ENCODE measurements at places on chromosomes 6 and 20.

GRCh38 chr20:32465092-32465900, 107.2 kb downstream of the ASXL1 start:
- DNase-seq: peak; percentile 47

- peak; percentile 72 for DNase-seq
These were observed 121.1 kb downstream of the TRIM27 start for GRCh38 chr6:28802417-28803336.

GRCh38 chr6:39929039-39929732, 5.1 kb downstream of the MOCS1 start:
- no peak for DNase-seq

- DNase-seq: no peak
These were observed 956.1 kb downstream of the PHF3 start for GRCh38 chr6:64591676-64592036.

DNA sequence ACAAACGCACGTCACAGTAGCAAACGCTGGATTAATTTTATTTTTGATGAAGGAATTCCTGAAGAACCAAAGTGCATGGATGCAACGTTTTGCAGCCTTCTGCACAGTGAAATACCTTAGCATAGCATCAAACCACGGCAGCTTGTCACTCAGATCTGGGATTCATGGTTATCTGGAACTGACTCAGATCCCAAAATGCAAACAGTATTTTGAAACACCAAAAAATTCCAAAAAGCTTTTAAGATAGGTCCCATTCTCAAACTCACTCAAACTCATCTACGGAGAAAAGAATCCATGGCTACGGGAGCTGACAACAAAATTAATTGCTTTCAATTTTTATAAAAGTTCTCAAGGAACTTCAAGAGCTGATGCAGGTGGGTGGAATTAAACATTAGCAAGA, 116.2 kb upstream of the SALL4 start:
- DNase-seq: no peak

DNA sequence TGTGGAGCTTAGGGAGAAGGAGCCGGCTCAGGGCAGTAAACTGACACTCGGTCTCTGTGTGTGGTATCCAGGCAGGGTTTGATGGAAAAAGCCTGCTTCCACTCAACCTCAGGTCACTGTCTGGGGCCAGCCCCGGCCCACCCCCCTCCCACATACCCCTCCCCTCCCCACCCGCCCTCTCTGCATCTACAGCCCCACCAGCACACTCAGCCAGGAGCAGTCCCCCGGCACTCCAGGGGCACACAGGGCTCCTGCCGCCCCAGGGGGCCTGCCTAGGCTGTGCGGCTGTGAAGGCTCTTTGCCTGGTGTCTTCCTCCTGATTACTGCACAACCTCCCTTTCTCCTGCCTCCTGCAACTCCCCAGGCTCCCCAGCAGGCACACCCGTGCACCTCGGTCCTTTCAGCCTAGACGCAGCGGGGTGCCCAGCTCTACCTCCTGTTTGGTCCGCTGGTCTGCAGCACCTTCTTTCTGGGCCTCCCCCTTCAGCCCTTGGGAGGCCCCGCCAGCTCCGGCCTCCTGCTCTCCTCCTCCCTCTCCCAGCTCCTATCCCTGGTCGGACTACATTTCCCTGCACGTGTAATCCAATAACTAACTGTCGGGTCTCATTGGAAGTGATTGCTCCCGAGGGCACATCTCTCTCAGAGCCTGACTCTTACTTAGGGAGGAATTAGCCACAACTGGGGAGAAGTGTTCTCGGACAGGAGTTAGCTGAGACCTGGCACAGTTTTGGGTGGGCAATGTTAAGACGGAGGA, 1.3 kb upstream of the FOXF2 start:
- DNase-seq: no peak

DNA sequence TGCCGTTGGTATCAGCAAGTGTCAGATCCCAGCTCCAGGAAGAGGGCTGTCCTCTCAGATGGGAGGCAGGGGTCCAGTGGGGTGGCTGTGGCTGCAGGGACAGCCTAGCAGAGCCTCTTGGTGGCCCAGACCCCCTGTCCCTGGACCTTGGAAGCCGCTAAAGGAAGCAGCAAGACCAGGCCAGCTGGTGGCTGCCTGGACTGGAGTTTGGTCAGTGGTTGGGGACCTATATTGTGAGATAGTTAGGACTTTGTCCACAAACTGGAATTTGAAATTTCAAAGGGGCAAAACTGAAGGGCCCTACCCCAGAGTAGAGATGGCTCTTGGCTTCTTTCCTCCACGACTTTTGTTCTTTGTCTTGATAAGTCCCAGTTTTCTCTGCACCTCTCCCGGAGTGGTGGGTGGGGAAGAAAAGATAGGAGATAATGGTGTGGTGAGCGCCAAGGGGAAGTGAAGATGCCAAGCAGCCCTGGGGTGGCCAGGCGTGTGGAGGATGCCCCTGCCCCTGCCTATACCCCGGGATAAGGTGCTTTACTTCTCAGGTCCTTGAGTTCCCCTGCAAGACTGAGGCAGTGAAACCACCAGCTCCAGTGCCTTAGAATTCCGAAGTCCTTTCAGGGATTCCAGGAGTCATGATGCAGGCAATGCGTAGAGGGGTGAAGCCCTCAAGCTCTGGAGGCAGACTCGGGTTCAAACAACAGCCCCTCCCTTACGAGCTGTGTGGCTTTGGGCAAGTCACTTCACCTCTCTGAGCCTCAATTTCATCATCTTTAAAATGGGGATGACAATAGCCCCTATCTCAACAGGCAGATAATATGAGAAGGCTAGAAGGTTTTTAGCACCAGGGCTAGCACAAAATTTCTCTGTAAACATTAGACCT, 40.2 kb downstream of the HNF4A start:
- no peak for DNase-seq

DNA sequence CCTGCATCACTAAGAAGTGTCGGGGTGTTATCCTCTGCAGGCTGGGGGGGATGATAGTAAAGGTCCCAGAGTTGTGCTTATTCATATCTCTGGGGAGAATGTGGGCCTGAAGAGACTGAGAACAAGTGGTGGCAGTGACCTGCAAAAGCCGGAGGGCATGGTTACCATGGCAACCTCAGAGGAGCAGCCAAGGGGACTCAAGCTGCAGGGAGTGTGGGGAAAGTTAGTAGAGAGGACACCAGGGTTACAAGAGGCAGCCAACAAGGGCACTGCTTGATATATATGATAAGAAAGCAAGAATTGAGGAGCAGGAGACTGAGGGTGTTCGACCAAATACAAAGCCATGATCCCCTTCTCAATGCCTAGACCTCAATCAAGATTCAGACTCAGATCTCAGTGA, 46.1 kb downstream of the HLA-F start:
- DNase-seq: peak; percentile 62

- DNase-seq: no peak
These were observed 19.0 kb downstream of the YTHDF1 start for GRCh38 chr20:63196768-63197470.

GRCh38 chr20:5402903-5403531, 86.3 kb upstream of the PROKR2 start:
- DNase-seq: peak; percentile 66

Measured in BE2C (cell line).